Activated naive CD8-positive, alpha-beta T cell treated with anti-CD3 and anti-CD28 coated beads for 36 hours (primary cell): ENCODE measurements at places on chromosomes 11 and 22.
A peak's percentile ranks its signal among the peaks of the same experiment; 100 is the strongest.

DNA sequence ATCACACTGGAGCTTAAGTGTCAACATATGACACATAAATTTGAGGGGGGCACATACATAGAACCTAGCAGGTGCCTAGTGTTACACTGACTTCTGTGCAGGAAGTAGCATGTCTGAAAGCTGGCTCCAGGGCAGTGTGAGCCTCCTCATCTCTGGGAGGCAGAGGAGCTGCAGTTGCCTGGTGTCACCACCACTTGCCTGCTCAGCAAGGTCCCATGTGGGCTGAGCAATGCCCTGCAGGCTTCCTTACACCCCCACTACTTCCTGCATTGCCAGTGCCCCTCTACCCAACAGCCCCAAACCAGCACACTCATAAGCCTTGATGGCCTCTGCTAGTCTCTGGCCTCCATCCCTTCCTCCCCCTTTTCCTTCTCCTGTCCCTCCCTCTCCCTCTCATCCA lies 165.8 kb downstream of the BUD13 start:
- no peaks in the 10 kb centered on the region for H3K4me1 ChIP-seq
- H3K27me3 ChIP-seq: peaks cover 14% of the 10 kb centered on the region
- no peak for DNase-seq
- no peak overlapping the region for H3K27ac ChIP-seq

GRCh38 chr22:30277547-30278344 lies 11.1 kb upstream of the OSM start:
- H3K4me3 ChIP-seq: no peak overlapping the region
- peaks cover 4% of the 10 kb centered on the region for H3K36me3 ChIP-seq
- no peaks in the 10 kb centered on the region for H3K27me3 ChIP-seq
- peaks cover 25% of the 10 kb centered on the region for H3K4me1 ChIP-seq
- DNase-seq: no peak

GRCh38 chr11:105449100-105449734 lies 160.7 kb upstream of the GRIA4 start:
- no peak for DNase-seq
- H3K27me3 ChIP-seq: peaks cover 3% of the 10 kb centered on the region
- no peak overlapping the region for H3K27ac ChIP-seq
- no peak overlapping the region for H3K4me3 ChIP-seq
- no peaks in the 10 kb centered on the region for H3K36me3 ChIP-seq
- peaks cover 4% of the 10 kb centered on the region for H3K4me1 ChIP-seq

- peaks cover 5% of the 10 kb centered on the region for H3K36me3 ChIP-seq
- no peaks in the 10 kb centered on the region for H3K27me3 ChIP-seq
- H3K27ac ChIP-seq: no peak overlapping the region
- no peak overlapping the region for H3K4me3 ChIP-seq
- H3K4me1 ChIP-seq: no peaks in the 10 kb centered on the region
- no peak for DNase-seq
These were observed 59.9 kb downstream of the CYB5R2 start for GRCh38 chr11:7613394-7613720.

DNA sequence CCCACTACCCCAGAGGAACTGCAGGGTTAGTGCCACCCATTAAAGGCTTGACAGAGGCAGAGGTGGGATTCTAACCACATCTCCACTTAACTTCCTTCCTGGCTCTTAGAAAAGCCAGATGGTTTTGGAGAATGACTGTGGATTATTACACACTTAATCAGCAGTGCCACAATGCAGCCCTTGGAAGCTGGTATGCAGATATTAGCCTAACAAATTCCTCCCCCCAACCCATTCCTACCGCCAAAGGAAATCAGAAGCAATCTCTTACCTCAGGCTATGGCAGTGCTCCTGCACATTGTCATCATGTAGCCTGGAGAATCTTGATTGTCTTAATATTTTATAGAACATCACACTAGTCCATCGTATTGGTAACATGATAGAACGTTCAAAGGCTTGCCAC lies 23.2 kb upstream of the NRGN start:
- H3K4me1 ChIP-seq: peaks cover 9% of the 10 kb centered on the region
- peaks cover 61% of the 10 kb centered on the region for H3K27me3 ChIP-seq
- H3K27ac ChIP-seq: no peak overlapping the region
- DNase-seq: no peak

GRCh38 chr22:40727070-40727963 lies 48.0 kb downstream of the MCHR1 start:
- H3K4me1 ChIP-seq: peaks cover 38% of the 10 kb centered on the region
- peak overlapping the region; percentile 69 for H3K4me3 ChIP-seq
- H3K27me3 ChIP-seq: no peaks in the 10 kb centered on the region
- peak overlapping the region; percentile 89 for H3K27ac ChIP-seq
- no peak for DNase-seq

DNA sequence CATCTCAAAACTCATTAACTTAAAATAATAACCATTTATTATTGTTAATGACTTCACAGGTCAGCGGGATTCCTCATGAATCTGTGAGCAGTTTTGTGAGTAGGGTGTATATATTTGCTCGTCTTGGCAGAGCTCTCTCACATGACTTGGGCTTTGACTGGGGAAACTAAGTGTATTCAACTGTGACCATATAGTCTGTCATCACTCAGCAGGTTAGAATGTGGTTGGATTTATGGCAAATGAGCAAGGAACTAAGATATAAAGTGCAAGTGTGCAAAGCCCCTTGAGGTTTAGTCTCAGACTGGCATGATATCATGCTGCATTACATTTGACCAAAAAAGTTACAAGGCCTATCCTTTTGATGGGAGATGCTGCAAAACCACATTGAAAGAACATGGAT lies 254.8 kb downstream of the CNTN5 start:
- H3K27me3 ChIP-seq: no peaks in the 10 kb centered on the region
- no peaks in the 10 kb centered on the region for H3K4me1 ChIP-seq
- no peak overlapping the region for H3K4me3 ChIP-seq
- no peak overlapping the region for H3K27ac ChIP-seq

GRCh38 chr11:119739975-119740374 lies 11.0 kb upstream of the NECTIN1 start:
- no peak overlapping the region for H3K27ac ChIP-seq
- H3K36me3 ChIP-seq: no peaks in the 10 kb centered on the region
- peaks cover 10% of the 10 kb centered on the region for H3K4me1 ChIP-seq
- no peak for DNase-seq
- H3K27me3 ChIP-seq: peaks cover 29% of the 10 kb centered on the region

- peaks cover 3% of the 10 kb centered on the region for H3K36me3 ChIP-seq
- H3K4me3 ChIP-seq: no peak overlapping the region
- H3K4me1 ChIP-seq: no peaks in the 10 kb centered on the region
- no peaks in the 10 kb centered on the region for H3K27me3 ChIP-seq
These were observed 28.4 kb downstream of the CCDC90B start for GRCh38 chr11:83257761-83258168.

DNA sequence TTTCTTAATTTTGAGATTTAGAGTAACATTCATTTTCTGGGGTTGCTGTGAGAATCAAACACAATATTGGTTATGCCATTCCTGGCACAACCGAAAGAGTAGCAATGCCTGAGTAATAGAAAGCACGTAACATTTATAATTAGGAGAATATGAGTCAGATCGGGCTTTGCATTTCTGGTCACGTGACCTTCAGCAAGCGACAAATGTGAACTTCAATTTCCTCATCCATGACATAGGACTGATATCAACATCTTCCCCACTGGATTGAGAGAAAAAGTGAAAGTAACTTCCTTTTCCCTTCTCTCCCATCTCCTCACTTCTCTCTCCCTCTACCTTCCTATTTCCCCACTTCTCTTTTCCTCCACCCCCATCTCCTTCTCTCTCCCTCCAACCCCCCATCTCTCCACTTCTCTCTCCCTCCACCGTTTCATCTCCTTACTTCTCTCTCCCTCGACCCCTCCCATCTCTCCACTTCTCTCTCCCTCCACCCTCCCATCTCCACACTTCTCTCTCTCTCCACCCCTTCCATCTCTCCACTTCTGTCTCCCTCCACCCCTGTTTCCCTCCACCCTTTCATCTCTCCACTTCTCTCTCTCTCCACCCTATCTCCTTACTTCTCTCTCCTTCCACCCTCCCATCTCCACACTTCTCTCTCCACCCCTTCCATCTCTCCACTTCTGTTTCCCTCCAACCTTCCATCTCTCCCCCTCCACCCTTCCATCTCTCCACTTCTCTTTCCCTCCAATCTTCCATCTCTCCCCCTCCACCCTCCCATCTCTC lies 33.5 kb upstream of the CAT start:
- H3K4me1 ChIP-seq: peaks cover 16% of the 10 kb centered on the region
- H3K27ac ChIP-seq: no peak overlapping the region
- H3K4me3 ChIP-seq: no peak overlapping the region
- DNase-seq: no peak
- peaks cover 52% of the 10 kb centered on the region for H3K27me3 ChIP-seq

GRCh38 chr11:127035824-127036223 lies 35.3 kb upstream of the KIRREL3 start:
- no peak overlapping the region for H3K27ac ChIP-seq
- no peak overlapping the region for H3K4me3 ChIP-seq
- no peaks in the 10 kb centered on the region for H3K4me1 ChIP-seq
- peaks cover 9% of the 10 kb centered on the region for H3K27me3 ChIP-seq
